Large intestine (tissue), 12 donors: ENCODE measurements at places on chromosomes 16 and 17.

DNA sequence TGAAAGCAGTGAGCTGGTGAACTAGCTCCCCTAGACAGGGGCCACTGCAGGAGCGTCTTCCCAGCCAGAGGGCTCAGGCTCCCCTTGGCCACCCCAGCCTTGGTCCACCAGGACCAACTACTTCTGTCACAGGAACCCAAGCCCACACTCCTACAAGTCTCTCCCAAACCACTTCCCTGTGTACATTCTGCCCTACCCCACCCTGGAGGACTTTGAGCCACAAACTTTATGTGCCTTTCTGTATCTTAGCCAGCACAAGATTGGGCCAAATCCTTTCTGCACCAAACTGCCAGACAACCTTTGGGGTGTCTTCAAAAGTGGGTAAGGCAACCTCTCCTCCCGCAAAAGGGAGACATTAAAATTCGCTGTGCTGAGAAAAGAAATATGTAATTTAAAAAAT lies 31.6 kb downstream of the EFCAB5 start:
- no peaks in the 10 kb centered on the region for H3K4me1 ChIP-seq
- H3K36me3 ChIP-seq = no peaks in the 10 kb centered on the region
- H3K27ac ChIP-seq = no peak overlapping the region
- H3K4me3 ChIP-seq = no peak overlapping the region
- peak; percentile 53 for DNase-seq

DNA sequence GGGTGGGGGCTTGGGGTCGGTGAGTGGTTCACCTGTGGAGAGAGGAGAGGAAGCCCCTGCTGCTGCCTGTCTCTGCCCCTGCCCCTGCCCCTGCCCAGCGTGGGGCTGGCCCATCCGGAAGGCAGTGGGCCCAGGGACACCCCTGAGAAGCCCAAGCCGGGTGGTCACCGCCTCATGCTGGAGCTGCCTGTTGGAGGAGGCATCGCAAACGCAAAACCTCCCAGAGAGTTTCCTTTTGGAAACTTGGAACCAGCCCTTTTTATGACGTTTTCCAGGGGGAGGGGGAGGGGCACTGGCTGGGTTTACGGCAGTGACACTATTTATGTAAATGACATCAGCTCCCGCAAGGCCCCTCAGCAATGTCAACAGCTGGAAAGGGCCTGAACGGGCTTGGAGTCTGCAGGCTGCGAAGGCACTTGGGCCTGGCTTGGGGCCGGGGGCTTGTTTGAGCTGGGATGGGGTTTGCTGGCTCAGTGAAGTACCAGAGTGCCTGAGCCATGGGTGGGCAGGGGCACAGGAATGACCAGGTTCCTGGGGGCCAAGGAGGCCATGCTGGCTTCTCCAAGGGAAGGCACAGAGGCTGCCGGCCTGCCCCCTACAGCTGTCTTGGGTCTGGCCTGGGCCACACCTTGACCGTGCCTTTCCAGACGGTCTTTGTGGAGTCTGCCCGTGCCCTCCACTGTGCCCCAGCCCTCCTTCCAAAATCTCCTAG lies 219.5 kb downstream of the NTN1 start:
- no peaks in the 10 kb centered on the region for H3K36me3 ChIP-seq
- peak; percentile 91 for DNase-seq
- peaks cover 47% of the 10 kb centered on the region for H3K4me1 ChIP-seq
- H3K27me3 ChIP-seq = no peaks in the 10 kb centered on the region
- peak overlapping the region; percentile 32 for H3K4me3 ChIP-seq

DNA sequence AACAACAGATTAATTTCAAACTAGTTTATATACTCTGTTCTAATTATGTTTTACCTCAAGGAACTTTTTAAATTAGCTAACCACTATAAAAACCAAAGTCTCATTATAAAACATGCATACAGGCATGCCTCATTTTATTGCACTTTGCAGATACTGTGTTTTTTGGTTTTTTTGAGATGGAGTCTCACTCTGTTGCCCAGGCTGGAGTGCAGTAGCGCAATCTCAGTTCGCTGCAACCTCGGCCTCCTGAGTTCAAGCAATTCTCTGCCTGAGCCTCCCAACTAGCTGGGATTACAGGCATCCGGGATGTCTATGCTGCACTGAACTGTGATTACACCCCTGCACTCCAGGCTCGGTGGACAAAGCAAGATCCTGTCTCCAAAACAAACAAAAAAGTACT lies 8.8 kb upstream of the JPT1 start:
- no peak for DNase-seq
- no peak overlapping the region for H3K4me3 ChIP-seq
- H3K36me3 ChIP-seq = peaks cover 16% of the 10 kb centered on the region
- H3K4me1 ChIP-seq = no peaks in the 10 kb centered on the region
- H3K27me3 ChIP-seq = no peaks in the 10 kb centered on the region

DNA sequence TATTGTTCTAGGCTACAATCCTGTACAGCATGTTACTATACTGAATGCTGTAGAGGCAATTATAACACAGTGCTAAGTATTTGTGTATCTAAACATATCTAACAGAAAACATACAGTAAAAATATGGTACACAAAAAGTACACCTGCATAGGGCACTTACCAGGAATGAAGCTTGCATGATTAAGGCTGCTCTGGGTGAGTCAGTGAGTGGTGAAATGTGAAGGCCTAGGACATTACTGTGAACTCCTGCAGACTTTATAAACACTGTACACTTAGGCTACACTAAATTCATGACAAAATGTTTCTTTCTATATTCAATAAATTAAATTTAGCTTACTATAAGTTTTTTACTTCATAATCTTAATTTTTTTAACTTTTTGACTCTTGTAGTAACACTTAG lies 37.1 kb downstream of the AMFR start:
- H3K36me3 ChIP-seq = peaks cover 65% of the 10 kb centered on the region
- H3K27ac ChIP-seq = no peak overlapping the region
- DNase-seq = no peak
- H3K4me3 ChIP-seq = no peak overlapping the region
- no peaks in the 10 kb centered on the region for H3K27me3 ChIP-seq

DNA sequence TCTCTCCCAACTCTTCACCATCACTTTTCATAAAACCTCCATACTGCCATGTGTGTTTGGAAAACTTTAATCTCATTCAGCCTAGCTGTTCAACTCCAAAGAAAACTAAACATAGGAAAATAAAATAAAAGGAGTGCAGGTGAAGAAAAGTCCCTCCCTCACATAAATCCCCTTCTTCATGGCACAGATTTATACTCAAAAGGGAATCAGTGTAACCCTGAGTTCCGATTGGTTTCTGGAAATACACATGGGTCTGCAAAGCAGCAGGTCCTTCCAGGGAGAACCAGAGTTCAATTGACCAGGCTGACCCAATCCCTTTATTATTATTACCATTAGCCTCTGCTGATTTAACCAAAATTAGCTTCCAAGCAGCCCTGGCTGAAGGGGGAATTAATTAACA lies 8.9 kb upstream of the HOXB2 start:
- DNase-seq = peak; percentile 7
- H3K4me1 ChIP-seq = peaks cover 15% of the 10 kb centered on the region
- H3K27me3 ChIP-seq = peaks cover 81% of the 10 kb centered on the region
- H3K4me3 ChIP-seq = peak overlapping the region; percentile 19

- no peaks in the 10 kb centered on the region for H3K36me3 ChIP-seq
- DNase-seq = no peak
- no peak overlapping the region for H3K27ac ChIP-seq
- H3K4me1 ChIP-seq = no peaks in the 10 kb centered on the region
- H3K27me3 ChIP-seq = peaks cover 3% of the 10 kb centered on the region
Observed at GRCh38 chr17:9958586-9959281, 53.7 kb upstream of the RCVRN start.

GRCh38 chr16:22977294-22977697 lies 163.3 kb downstream of the HS3ST2 start:
- no peaks in the 10 kb centered on the region for H3K4me1 ChIP-seq
- H3K4me3 ChIP-seq = no peak overlapping the region
- DNase-seq = no peak

DNA sequence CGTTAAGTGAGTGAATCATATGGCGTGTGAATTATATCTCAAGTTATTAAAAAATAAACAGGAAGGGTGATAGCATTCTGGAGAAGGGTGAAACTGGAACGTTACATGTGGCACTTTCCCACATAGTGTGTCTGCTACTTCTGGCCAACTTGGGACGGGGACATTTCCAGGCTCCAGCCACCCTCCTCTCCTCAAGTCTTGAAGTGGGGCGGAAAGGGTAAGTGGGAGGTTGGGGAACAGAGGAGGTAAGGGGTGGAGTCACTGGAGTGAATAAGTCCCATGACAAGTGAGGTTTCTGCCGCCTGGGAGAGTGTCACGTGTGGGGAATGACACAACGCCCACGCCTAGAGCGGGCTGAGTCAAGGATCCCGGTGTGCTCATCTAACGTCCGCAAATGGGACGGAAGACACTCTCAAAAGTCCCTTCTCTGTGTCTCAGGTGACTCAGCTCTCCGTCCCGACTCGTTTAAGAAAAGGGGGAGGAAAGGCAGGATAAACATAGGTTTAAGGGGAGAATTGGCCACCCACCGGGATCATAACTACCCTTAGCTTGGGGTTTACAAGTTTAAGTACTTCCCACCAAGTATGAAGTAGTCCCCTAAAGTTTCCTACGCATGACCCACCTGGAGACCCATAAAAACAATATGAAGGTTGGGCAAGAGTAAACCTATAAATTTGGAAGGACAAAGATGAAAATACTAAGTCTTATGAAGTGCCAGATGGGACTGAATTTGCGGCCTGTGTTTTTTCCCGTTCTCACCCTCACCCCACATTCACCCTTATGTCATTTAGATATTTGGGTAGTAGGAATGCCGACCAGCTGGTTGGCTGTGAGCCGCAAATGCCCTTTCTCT lies 1.2 kb upstream of the SPAG9 start:
- H3K27ac ChIP-seq = peak overlapping the region; percentile 99
- DNase-seq = peak; percentile 97
- H3K4me1 ChIP-seq = peaks cover 35% of the 10 kb centered on the region
- H3K27me3 ChIP-seq = no peaks in the 10 kb centered on the region

- H3K27ac ChIP-seq = peak overlapping the region; percentile 98
- H3K36me3 ChIP-seq = peaks cover 35% of the 10 kb centered on the region
- peak overlapping the region; percentile 2 for H3K4me3 ChIP-seq
- no peaks in the 10 kb centered on the region for H3K27me3 ChIP-seq
- H3K4me1 ChIP-seq = peaks cover 86% of the 10 kb centered on the region
Observed at GRCh38 chr17:74757502-74757901, 9.1 kb downstream of the NHERF1 start.

GRCh38 chr16:57577214-57577613 lies 34.8 kb downstream of the ADGRG5 start:
- no peaks in the 10 kb centered on the region for H3K27me3 ChIP-seq
- DNase-seq = no peak
- H3K36me3 ChIP-seq = no peaks in the 10 kb centered on the region
- H3K4me1 ChIP-seq = no peaks in the 10 kb centered on the region
- H3K27ac ChIP-seq = no peak overlapping the region

- DNase-seq = no peak
- no peaks in the 10 kb centered on the region for H3K4me1 ChIP-seq
- H3K36me3 ChIP-seq = no peaks in the 10 kb centered on the region
- no peak overlapping the region for H3K4me3 ChIP-seq
- H3K27me3 ChIP-seq = peaks cover 5% of the 10 kb centered on the region
Observed at GRCh38 chr16:56995136-56995805, 5.9 kb downstream of the NLRC5 start.

DNA sequence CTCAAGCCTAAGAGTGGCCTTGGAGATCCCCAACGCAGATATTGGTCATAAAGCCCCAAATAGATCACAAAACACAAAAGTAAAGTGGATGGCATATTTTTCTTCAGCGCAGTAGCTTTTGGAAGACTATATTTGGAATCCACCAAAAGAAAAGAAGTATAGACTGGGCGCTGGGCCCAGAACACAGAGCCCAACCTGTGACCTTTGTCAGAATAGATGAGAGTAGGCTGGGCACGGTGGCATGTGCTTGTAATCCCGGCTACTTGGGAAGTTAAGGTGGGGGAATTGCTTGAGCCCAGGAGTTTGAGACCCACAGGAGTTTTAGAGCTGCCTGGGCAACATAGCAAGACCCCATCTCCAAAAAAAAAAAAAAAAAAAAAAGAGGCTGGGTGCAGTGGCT lies 14.6 kb downstream of the SCIMP start:
- H3K4me1 ChIP-seq = no peaks in the 10 kb centered on the region
- H3K4me3 ChIP-seq = no peak overlapping the region
- no peak for DNase-seq
- H3K27ac ChIP-seq = no peak overlapping the region
- H3K36me3 ChIP-seq = peaks cover 9% of the 10 kb centered on the region

DNA sequence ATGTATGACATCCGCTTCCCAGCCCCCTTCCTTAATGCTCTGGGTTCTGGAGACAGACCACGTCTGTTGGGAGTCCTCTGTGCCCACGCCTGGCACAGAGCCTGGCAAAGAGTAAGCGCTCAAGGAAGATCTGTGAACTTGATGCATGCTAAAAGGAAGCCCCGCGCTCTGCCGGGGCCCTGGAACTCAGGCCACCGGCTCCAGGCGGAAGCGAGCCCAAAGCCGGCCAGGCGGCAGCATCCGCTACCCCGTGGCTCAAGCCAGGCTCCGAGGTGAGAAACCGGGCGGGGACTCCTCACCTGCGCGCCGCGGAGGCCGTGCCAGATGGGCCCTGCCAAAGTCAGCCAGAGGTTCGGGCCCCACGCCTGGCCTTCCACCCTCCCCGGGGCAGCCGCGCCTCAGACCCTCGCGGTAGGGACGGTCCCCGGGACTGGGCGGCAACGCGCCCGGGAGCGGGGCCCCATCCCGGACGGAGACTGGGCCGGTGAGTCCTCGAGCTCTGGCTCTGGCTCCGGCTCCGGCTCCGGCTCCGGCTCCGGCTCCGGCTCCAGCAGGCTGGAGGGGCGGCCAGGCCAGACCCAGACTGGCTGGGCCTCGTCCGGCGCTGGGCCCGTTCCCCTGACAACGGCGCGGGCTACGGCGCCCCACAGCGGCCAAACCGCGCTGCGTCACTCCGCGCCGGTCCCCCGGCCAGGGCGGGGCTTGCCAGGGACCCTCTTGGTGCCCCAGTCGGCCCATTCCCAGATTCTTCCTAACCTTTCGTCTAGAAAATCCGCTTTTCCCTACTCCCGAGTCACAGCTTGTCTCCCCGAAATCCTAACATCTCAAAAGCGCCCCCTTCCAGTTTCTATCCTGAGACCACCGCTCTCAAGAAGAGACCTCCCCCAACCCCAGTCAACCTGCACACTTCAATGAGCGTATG lies at the start of gene ZDHHC1:
ZDHHC1 (minus strand) TSS at position 606 of the 922 bp plus-strand sequence. CDS start 8,702 bp downstream, outside the sequence.
- no peaks in the 10 kb centered on the region for H3K36me3 ChIP-seq
- no peak for DNase-seq
- H3K27ac ChIP-seq = peak within 1 kb of the TSS; percentile 24
- peak within 1 kb of the TSS; percentile 51 for H3K4me3 ChIP-seq

DNA sequence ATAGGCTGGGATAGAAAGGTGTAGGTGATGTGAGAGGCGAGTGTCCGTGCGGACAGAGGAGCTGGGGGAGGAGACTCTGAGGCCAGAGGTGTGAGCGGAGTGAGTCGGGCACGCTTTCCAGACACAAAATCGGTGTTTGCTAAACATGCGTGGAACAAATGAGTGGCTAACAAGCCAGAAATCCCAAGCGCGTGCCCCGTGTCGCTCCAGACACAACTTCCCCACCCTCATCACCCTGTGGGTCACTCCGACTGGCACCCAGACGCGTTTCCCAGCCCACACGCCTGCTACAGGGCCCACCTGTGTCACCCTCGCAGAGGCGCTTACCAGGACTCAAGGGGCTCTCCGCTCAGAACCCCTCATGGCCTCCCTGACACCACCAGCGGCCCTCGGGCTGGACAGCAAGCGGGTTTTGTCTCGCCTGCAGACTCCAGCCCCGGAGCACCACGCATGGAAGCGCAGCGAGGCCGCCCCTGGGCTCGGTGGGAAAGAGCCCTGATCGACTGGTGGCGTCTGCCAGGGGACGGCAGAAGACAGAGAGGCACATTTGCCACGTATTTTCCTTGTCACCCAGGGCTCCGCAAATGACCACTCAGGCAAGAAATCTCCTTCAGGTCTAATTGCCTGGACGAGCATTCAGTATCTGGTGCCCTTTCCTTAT lies 6.0 kb upstream of the RPH3AL start:
- no peak overlapping the region for H3K4me3 ChIP-seq
- DNase-seq = no peak
- no peak overlapping the region for H3K27ac ChIP-seq
- no peaks in the 10 kb centered on the region for H3K36me3 ChIP-seq
